SK-N-SH (cell line): ENCODE measurements at places on chromosomes 4 and X.

GRCh38 chr4:48499551-48500066 lies 9.6 kb downstream of the ZAR1 start:
- no peak for DNase-seq

GRCh38 chrX:10945498-10945897 lies 165.6 kb upstream of the HCCS start:
- no peak for DNase-seq

GRCh38 chrX:139126493-139126892 lies 404.0 kb upstream of the F9 start:
- peak; percentile 2 for DNase-seq

DNA sequence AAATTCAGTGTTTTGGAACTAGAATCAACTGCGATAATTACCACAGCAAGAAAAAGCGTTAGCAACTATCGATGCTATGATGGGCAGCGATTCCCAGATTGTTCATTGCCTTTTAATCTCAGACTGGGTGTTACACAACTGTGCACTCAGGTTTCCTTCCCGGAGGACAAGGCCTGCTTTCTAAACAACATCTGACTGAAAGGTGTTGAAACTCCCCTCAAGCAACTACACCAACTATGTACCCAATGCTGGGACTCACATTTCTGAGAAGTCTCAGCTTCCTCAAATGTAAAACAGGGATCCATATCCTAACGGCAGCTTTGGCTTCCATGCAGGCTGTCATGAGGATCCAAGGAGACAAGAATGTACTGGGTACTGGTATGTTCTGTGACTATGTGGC lies 8.2 kb downstream of the GABRE start:
- DNase-seq: no peak

GRCh38 chr4:98749206-98749605 lies 90.8 kb upstream of the TSPAN5 start:
- DNase-seq: no peak

DNA sequence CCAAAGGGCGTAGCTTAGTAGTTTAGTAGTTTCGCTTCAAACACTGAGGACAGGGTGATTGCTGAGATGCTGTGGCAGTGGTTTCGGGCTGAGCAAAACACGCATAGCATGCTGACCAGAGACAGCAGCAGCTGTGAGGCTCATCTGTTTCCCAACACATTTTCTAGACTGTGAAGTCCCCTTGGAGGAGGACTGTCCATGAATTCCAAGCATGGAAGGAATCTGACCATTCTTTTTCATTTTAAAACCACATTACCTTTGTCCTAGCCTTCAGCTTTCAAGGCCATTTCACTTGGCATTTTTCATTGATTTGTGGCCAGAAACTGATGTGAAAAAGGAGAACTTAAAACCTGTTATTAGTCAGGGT lies 240.9 kb downstream of the PALLD start:
- DNase-seq: no peak

GRCh38 chr4:33485111-33485510 lies 2759.2 kb downstream of the ARAP2 start:
- DNase-seq: no peak

DNA sequence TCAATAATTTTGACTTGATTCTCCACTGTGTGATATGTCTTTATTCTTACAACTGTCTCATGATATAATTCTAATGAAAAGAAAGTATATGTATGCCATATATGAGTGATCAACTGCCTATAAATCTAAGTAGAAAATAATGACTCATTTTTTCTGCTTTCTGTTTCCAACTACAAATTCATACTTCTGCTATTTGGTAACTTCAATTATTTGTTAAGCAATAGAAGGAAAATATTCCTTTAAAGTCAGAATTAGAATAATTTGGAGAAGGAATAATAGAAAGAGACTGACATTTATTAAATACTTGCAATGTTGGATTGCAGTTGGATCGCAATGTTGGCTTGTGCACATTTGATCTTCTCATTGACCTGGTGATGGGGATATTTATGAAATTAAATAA lies 204.2 kb upstream of the PACRGL start:
- DNase-seq: no peak

DNA sequence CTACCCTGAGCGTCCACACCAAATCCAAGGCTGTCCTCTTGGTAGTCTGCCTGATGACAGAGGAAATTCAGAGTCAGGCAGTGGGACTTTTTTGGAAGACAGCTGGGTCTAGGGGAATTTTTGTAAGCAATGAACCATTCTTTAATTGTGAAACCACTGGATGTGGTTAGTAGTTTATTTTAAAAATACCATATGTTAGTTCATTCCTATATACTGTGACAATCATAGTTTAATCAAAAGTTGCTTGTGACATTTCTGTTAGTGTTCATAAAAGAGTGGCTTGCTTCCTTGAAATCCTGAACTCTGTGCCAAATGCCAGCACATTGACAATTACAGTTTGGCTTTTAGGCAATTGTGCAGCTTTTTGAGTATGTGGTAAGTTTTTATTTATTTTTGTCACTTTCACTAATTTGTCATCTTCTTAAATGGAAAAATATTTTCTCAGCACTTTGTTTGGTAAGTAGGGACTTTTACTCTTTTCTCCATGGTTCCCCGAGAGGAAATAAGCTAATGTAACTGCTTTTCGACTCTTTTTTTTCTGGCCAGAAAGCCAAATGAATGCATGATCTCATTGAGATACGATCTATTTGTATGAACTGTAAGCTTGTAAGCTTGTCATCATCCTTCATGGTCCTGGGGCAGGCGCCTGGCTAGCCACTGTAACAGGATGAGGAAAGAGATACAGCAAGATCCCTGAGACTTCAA lies 72.6 kb upstream of the SLC4A4 start:
- DNase-seq: no peak
